Hematopoietic multipotent progenitor cell (in vitro differentiated cells): ENCODE measurements at places on chromosomes 12 and 14.

- peak; percentile 45 for DNase-seq
Measured at GRCh38 chr14:90368946-90369721, 27.7 kb upstream of the CALM1 start.

DNA sequence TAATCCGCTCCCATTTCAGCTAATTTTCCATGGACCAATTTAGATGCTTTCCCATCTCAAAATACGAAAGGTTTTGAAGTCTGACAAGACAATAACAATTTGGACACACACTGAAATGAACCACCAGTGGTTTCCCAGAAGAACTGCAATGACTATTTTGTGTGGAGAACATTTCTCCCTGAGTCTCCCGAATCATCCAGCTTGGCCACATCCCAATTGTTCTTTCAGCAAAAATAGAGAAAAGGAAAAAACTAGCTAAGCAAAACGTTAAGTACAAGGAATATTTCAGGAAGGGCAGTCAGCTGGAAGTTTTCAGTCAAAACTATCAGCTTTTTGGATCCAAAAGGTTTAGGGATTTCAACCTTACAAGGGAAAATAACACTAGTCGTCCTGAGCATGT, 390.6 kb downstream of the KCNH5 start:
- no peak for DNase-seq

- no peak for DNase-seq
Measured at GRCh38 chr14:31934767-31935266, 142.3 kb upstream of the ARHGAP5 start.

- no peak for DNase-seq
Measured at GRCh38 chr12:3047961-3048360, 29.2 kb upstream of the TSPAN9 start.

GRCh38 chr12:68007466-68007865, 18.2 kb downstream of the IFNG-AS1 start:
- no peak for DNase-seq

DNA sequence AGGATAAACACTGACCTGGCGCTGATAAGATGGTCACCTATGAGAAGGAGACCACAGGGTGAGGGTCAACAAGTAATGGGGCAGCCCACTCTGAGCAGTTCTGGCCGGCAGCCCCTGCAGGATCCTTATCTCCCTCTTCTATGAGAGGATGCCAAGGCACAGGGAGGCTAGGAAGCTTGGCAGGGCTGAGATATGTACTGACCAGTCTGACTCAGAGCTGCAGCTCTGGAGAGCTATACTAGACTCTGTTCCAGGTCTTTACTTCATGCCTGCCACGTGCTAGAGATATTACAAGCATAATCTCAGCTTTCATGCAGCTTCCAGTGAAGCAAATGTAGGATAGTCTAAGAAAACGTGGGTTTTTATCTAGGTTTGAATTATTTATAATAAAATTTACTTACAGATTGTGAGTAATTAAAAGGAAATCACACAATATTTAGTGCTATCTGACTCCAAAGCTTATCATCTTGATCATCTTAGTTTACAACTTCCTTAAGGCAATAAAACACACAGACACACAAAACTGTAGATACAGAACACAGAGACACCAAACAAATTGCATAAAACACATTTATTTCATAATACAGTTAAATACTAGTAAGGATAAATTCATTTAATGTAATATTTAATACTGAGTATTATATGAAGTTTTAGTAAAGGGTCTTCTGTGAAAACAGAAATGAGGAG, 32.3 kb downstream of the GIT2 start:
- no peak for DNase-seq

GRCh38 chr12:64682572-64683277, 72.4 kb downstream of the RASSF3 start:
- no peak for DNase-seq

- no peak for DNase-seq
Measured at GRCh38 chr12:21884936-21885335, 56.3 kb downstream of the ABCC9 start.

- peak; percentile 18 for DNase-seq
Measured at GRCh38 chr14:97218691-97219430, 421.7 kb downstream of the VRK1 start.

DNA sequence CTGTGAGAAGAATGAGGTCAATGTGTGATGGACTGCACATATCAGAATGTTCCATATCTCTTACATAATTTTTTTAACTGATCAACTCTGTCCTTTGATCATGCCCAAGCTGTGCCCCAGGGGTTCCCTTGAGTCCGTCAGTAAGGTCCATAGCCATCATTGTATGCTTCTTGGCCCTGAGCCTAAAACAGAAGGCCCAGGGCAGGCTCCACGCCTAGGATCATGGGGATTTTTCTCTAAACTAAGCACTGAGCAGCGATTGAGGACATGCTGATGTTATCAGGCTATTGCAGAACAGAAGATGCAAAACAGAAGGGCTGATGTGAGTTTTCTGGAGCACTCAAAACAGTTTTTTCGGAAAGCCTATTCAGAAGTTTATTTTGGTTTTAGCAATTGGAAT, 20.9 kb downstream of the RNASE9 start:
- DNase-seq: no peak

- peak; percentile 46 for DNase-seq
Measured at GRCh38 chr14:96424109-96424989, 32.4 kb downstream of the AK7 start.

DNA sequence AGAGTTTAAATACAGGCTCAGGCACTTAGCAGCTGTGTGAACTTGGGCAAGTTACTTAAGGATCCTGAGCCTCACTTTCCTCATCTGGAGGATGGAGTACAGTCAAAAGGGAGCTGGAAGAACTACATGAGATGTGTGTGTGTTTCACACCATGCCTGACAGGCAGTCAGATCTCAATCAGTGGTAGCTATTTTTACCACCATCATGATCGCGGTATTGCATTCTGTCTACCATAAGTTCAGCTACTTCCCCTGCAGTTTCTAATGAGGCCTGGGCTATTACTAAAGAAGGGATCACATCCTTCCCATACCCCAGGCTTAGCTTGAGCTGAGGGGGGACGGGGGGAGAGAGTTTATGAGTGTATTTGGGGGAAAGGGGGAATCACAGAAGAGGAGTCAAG, 7.0 kb downstream of the AQP6 start:
- DNase-seq: no peak

DNA sequence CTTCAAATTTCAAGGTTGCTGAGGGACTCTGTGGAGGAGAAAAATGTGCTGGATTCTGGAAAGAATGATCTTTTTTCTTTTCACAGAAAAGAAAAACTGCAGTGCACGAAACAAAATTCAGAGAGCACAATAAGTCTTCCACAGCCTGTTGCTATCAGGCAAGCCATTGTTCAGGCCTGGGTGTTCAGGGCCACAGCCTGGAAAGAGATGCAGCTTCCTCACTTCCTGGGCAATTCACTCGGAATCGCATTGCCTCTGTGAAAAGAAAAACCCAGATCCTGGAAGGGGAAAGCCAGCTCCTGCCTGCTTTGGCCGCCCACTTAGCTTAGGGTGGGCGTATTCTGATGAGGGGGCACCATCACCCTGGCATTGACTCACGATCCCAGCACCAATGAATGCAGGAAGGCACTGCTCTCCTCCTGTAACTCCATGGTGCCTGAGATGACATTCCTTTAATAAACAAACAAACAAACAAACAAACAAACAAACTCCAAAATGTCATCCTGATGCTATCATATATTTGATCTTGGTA, 863.9 kb downstream of the BCL11B start:
- DNase-seq: no peak

DNA sequence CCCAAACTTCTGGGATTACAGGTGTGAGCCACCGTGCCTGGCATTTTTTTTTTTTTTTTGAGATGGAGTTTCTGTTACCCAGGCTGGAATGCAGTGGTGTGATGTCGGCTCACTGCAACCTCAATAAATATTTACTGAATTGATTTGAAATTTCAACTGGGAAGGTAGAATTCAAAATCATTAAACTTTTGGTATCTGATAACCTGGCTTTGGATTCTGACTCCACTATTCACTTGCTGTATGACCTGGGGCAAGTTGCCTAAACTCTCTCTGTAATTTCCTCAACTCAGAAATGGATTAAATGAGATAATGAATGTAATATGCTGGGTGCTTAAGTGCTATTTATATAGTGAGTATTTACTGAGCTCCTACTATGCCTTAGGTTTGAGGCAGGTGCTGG, 8.7 kb upstream of the METAP2 start:
- no peak for DNase-seq

GRCh38 chr14:89828471-89829165, 125.9 kb downstream of the EFCAB11 start:
- no peak for DNase-seq

DNA sequence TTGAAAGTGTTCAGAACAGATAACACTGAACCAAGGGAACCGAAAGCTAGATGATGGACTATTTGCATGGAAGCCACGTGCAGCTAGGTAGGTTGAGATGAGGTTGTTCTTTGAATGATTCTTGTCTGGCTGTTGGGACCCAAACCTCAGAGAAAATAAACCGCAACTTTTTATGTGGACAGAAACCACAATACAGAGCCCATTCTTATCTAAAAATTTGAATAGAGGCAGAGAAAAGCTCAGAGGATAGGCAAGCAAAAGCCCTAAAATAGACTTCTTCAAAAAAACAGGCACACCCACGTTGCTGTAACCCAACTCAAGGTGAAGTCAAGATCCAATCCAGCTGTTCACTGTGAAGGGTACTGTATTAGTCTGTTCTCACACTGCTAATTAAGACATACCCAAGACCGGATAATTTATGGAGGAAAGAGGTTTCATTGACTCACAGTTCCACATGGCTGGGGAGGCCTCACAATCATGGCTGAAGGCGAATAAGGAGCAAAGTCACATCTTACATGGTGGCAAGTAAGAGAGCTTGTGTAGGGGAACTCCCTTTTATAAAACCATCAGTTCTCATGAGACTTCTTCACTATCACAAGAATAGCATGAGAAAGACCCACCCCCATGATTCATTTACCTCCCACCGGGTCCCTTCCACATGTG, 353.8 kb downstream of the AACS start:
- no peak for DNase-seq

DNA sequence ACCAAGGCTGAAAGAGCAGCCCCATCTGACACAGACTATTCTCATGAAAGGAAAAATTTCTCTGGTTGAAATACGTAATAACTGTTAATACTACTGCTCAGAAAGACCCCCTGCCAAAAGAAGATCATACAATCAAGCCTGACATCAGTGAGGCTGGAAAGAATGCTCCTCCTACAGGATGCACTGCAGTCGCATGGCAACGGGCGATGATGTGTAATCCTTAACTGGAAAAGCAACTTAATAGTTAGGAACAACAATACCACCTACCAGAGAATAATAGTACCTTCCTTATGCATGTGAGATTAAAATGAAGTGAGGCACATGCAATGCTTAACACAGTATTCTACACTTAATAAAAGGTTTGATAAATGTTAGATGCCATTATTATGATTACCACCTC, 1.2 kb upstream of the GOLGA5 start:
- no peak for DNase-seq

DNA sequence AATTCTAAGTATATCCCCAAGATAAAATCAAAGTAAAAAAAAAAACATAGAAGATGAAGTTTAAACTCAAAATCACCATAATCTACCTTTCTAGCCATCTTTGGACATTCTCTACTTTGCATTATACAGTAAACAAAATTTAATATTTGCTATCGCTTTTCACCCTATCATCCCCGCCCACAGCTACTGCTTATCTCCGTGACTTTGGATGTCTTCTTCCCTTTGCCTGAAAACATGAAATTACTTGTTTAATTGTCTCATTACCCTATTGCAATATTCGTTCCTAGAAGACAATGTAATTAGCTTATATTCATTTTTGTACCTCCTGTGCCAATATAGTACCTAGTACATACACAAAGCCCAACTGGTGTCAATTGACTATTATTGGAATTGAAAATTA, 9.3 kb downstream of the SYNJ2BP start:
- DNase-seq: no peak

DNA sequence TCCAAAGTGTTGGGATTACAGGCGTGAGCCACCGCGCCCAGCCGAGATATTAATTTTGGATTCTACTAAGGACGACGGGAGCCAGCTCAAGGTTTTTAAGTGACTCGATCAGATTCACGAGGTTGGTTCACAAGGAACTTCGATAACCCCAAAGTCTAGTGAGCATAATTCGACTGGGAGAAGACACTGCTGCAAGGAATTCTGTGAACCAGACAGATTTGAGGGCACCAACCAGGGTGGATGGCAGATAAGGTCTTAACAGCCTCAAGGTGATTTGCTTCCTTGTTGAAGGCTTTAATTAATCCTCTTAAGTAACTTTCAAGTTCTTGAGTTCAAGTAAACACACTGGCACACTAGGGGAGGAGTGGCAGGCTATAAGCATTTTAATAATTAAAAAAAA, 1.1 kb upstream of the KLHDC2 start:
- DNase-seq: no peak

GRCh38 chr14:50844391-50844790, 13.4 kb upstream of the NIN start:
- no peak for DNase-seq

GRCh38 chr14:72741826-72742117, 152.1 kb downstream of the DPF3 start:
- no peak for DNase-seq

GRCh38 chr12:69686731-69687130, 12.4 kb downstream of the BEST3 start:
- no peak for DNase-seq

- peak; percentile 78 for DNase-seq
Measured at GRCh38 chr12:103840876-103841689, at the start of gene NT5DC3. Gene NT5DC3, minus strand, starts transcription at chr12:103841234. Its CDS starts 78 bp downstream, at chr12:103841156.

DNA sequence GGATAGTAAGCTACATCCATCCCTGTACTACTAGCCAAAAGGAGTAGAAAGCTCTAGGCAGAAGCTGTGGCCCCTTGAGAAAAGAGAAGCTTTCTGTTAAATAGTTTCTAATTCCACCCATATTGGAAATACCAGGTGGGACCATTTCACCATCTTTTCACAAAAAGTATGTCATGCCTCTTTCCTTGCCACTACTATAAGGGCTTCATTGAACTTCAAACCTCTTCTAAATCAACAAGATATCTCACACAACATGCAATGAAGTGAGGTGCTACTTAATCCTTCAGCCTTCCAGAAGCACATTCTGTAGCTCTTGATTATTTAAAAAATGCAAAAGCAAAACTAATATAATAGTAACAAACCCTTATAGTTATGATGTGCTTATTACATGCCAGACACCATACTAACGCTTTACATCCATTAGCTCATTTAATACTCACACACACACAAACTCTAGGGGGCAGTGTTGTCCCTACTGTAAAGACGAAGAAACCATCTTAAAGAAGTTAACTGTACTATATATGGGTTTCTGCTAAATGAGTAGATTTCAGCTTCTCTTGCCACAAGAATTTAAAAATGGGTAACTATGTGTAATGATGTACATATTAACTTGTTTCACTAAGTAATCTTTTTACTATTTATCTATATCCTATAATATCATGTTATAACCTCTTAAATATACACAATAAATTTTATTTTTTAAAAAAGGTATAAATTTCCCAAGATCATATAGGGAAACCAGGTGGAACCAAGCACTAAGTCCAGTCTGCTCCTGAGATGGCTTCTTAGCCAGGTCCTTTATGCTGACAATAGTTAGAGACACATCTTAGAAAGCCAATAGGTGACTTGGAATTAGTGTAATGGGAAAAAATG, 124.4 kb downstream of the RPS29 start:
- peak; percentile 42 for DNase-seq

GRCh38 chr12:107679336-107679735, 6.3 kb upstream of the PWP1 start:
- DNase-seq: no peak
